ENCODE measurements at places on chromosomes 2 and 18.

- no peak for DNase-seq
Measured at GRCh38 chr2:186130748-186131641, 355.1 kb upstream of the ZC3H15 start.

DNA sequence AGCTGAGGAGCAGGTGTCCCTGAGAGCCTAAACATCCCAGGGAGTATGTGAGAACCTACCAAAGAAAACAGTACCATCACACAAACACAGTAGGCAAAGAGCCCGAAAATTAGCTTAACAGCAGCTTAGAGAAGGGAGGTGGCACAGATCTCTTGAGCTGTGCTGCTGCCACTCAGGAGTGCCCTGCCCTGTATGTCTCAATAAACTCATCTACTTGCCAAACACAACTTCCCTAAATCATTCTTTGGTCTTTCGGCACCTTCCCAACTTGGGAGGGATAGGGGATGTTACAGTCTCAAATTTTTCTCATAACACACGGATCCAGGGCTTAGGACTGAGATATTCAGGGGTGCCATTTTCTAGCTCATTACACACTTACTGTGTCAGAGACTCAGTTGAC, 45.3 kb upstream of the C1D start:
- DNase-seq = no peak

- DNase-seq = peak; percentile 37
Measured at GRCh38 chr2:144519934-144520731, at the start of gene ZEB2. TSS of gene ZEB2 (minus strand) at chr2:144520119. CDS start at chr2:144517350, 2,769 bp downstream.

- no peak for DNase-seq
Measured at GRCh38 chr2:223971-224760, 39.7 kb downstream of the SH3YL1 start.

GRCh38 chr18:57603871-57604270, 17.4 kb upstream of the FECH start:
- no peak for DNase-seq

DNA sequence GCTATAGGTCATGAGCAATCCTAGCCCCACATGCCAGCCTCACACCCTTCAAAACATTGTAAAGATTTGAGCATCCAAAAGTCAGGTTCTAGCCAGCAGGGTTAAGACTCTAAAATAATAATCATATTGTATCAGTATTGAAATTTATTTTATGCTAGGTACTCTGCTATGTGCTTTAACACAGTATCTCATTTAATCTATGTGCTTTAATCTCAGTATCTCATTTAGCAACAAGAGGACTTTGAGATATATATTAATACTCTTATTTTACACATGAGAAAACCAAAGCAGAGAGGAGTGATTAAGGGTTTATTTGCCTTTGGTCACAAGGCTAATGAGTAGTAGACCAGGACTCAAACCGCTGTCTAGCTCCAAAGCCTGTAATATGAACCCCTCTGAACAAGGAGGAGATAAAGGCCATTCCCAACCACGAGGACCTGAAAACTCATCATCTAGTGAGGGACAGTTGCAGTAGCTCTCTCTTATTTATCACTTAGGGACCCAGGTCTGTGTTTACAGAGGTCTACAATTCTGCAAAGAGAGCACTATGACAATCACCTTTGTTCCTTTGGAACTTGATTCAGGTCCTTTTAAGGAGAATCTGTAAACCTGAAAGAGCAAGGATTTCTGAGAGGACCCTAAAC, 116.5 kb upstream of the SERTAD2 start:
- DNase-seq = no peak

- DNase-seq = no peak
Measured at GRCh38 chr18:31920277-31920676, 22.7 kb downstream of the TRAPPC8 start.

DNA sequence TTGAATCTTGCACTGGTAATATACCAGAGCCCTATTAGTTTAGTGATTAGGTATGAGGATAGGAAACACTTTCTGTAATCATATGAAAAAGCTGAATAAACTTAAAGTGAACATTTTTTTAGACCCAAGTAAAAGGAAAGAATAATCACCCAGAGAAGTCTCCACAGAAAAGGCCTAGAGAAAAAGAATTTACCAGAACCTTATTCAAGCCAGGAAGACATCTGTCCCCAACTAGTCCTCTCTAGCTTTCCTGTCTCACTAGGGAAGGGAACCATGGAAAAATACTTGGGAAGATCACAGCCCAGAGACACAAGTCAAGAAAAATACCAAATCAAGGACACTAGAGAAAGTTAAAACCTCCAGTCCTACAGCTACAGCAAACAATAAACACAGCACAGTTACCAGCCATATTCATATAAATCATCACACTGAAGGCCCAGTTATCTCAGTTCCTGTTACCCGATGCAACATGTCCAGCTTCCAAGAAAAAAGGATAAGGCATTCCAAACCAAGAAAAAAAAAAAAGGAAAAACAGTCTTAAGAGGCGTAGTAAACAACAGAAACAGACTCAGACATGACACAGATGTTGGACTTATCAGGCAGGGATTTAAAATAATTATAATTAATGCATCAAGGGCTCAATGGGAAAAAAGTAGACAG, 461.5 kb downstream of the IRS1 start:
- no peak for DNase-seq

DNA sequence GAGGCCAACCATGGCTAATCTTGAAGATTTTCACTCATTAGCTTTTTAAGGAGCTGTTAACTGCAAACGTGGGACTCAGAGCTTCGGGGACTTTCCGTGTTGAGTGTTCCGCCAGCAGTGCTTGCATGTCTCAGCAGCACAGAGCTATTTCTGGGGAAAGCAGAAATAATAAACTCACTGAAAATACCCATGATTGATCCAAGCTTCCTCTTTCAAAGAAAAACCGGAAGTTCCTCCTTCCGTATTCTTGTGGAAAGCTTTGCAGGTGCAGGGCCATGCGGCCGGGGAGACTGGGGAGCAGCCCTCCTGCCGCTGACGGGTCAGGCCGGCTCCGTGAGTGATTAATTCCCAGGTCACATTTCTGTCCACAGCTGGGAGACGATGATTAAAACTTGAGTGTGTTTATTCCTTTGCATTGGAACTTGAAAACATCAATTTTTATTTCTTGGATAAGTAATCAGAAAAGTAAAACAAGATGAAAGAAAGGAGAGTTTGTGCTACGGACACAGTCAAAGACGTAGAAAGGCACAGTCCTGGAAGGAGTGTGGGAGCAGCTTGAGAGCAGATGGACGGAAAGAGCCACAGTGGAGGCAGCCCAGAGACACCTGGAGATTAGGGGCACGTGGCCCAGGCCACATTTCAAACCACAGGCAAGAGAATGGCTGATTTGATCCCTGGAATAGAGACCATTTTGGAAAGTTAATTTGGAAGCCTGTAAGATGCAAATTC, 54.2 kb upstream of the CTDP1 start:
- DNase-seq = no peak

GRCh38 chr2:171712051-171712450, 24.8 kb downstream of the DYNC1I2 start:
- DNase-seq = no peak

- no peak for DNase-seq
Measured at GRCh38 chr18:59951591-59951990, 51.8 kb downstream of the PMAIP1 start.

DNA sequence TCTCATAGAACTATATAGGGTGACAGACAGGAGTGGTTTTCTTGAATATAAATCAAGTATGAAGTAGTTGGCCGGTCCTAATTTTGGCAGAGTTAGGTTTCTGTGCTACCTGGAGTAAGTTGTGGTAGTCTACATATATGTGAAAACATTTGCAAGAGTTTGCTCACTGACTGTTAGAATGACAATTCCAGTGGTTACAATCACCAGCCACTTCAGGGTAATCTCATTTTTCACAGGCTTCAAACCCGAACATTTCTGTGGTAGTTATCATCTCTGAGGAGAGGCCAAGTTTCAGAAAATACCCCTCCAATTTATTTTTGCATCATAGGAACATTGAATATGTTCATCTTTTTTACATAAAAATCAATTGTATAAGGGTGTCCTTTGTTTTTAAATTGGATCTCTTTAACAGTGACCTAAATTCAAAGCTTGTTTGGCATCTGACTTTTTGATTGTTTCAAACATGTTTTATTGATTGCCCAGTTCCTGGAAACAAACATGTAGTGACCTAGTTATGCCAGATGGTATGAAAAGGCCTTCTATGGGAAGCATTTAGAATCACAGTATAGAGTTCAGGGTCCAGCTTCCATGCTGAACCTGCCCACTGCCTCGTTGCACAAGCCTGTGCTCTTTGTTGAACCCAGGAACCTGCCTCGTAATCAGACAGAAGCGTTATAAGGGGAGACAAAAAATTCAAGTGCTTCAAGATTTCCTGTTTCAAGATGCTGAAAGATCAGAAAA, 250.6 kb downstream of the LTBP1 start:
- DNase-seq = no peak

GRCh38 chr2:119004602-119005001, 62.6 kb downstream of the MARCO start:
- no peak for DNase-seq

DNA sequence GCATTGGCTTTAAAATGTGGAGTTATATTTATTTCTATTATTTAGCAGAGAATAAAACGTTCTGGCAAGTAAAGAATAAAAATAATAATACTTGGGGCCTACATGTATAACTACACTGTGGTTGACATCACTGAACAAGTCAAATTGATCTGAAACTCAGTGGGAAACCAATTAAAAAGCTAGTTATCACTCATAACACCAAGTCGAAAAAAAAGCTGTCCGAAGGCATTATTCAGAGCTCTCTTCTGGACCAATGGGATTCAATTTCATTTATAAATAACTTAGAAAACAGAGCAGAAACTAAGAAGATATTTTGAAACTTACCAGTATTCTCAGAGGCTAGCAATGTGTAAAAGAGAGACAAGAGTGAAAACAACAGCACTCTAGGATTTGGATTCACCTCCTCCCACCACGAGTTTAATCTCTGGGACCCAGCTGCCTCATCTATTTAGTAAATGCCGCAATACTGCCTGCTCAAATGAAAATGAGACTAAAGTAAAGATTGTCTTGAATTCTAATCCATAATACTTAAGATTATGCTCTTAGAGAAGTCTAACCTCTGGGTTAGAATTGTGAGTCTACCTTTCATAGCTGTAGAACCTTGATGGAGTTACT, 128.4 kb downstream of the NBAS start:
- no peak for DNase-seq

DNA sequence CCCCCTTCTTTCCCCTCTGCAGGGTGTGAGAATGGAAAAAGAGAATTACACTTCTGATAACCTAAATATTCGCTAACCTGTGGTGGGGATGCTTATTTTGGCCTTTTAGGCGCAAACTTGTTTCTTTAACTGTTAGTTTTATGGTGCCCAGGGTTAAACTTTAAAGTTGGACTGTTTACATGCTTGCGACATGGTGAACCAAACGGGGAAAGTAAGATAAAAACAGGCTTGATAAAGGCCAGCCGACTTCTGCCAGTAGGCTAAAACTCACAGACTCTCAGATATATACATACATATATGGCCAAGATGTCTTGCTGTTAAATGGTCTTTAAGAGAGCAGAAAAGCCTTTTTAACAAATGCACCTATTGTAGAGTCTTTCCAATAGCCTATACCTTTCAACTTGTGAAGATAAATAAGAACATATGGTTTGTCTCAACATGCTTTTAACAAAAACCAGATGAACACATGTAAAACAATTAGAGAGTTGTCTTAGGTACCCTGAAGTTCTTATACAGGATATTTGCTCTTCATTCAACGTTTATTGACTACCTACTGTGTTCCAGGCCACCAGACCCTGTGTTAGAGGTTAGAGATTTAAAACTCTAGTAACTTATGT, 29.0 kb downstream of the PRKCE start:
- DNase-seq = no peak

DNA sequence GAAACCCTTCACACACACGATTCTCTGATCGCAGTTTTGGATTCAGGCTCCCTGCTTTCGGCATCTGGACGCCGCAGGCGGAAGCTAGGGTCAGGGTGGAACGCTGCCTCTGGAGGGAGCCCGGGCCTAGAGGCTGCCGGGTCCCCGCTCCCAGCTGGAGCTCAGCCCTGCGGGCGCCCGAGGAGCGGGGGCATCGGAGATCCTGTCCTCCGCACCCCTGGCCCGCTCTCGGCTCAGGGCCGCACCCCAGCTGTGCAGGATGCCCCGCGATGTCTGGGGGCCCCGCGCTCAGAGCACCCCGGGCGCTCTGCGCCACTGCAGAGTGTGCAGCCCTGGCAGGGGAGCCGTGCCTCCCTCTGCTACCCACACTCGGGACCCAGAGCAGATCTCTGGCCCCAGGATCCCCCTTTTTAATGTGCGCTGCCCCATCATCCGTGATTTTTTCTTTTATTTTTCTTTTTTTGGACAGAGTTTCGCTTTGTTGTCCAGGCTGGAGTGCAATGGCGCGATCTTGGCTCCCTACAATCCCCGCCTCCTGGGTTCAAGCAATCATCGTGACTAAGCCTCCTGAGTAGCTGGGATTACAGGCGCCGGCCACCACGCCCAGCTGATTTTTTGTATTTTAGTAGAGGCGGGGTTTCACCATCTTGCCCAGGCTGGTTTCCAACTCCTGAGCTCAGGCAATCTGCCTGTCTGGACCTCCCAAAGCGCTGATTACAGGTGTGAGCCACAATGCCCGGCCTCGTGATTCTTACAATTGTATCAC, 54.8 kb upstream of the TUBA3E start:
- no peak for DNase-seq

GRCh38 chr2:23320058-23320457, 64.9 kb upstream of the KLHL29 start:
- no peak for DNase-seq

DNA sequence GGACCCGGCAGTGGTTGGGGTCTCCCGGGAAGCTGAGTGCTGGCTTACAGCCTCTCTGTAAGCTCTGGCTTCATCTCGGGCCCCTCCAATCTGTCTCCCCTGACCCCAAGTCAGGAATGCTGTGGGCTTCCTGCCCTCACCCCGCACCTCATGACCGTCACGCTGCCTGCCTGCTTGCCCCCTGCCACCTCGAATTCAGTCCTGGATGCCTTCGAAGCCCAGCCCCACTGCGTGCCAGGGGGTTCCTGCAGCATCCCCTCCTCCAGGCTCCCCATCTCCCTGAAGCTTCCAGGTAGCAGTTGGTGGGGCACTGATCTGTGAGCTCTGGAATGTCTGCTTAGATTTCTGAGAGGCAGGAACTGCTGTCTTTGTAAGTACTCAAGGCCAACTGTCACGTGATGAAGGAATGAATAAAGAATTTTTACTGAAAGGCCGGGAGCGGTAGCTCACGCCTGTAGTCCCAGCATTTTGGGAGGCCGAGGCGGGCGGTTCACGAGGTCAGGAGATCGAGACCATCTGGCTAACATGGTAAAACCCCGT, 6.5 kb downstream of the CLHC1 start:
- DNase-seq = no peak

GRCh38 chr2:98487806-98488189, 43.1 kb downstream of the INPP4A start:
- DNase-seq = peak; percentile 61

Data from stimulated activated CD4-positive, alpha-beta T cell treated with anti-CD3 and anti-CD28 coated beads, Interleukin-15, amount 100 ng/mL, for 24 hours (primary cell).